ENCODE measurements at places on chromosomes 3 and 15.

GRCh38 chr3:150729682-150730360 lies 26.1 kb upstream of the ERICH6 start:
- DNase-seq = no peak

DNA sequence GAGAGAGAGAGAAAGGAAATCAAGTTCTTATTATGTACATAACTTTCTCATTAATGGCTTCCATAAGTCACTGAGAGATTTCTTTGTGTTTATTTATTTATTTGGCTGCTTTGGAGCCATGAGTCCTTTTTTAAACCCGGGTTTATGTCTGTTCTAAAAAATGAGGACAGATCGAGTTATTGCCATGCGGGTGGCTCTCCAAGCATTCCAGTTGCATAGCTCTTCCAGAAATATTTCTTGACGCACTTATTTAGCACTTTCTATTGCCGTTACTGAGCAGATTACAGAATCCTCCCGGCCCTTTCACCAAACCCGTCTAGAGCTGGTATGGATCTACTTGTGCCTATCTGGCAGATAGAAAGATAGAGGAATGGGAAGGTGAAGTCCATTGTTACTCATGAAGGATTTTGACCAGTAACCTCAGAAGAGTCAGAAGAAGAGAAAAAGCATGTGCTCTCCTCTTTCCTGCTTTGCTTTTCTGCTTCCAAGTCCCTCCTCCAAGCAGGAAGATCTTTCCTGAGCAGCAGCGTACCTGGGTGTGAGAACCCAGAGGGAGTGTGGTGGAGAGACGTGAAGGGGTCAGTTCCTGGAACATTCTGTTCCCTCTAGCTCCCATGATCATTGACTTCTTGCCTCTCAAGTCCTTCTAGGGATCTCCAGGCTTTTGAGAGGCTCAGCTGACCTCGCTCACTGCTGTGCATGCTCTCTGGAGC lies 112.8 kb downstream of the LPP start:
- DNase-seq = no peak

GRCh38 chr15:80031841-80032240 lies 27.6 kb upstream of the ZFAND6 start:
- DNase-seq = peak; percentile 15

DNA sequence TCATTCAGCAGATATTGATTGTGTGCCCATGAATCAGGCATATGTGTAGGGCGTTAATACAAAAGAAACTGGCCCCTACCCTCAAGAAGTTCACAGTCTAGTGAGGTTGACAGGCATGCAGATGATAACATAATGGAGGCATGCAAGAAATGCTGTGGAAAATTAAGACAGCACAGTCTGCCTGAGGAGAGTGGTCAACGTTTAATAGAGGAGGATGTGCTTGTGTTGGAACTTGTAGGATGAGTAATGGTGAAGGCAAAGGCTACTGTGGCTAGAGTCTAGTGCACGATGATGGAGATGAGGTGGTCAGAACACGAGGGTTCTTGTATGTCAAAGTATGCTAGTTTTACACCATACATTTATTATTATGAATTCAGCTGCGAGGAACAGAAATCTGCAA lies 295.7 kb downstream of the SOX2 start:
- DNase-seq = no peak

DNA sequence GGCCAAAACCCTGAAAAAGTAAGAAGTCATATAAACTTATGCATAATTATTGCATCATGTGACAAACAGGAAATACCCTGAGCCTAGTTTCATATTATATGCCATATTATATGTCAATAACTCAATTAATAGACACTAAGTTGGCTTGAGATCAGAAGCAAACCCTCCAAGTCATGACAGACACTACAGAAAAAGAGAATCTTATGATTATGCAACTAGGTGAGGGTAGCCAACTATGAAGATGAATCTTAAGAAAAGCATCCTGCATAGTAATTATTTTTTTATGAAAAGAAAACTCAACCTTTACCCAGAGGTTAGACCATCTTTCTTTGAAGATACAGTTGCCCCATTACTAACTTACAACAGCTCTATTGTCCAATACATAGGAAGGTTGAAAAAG lies 192.4 kb upstream of the VEPH1 start:
- no peak for DNase-seq

DNA sequence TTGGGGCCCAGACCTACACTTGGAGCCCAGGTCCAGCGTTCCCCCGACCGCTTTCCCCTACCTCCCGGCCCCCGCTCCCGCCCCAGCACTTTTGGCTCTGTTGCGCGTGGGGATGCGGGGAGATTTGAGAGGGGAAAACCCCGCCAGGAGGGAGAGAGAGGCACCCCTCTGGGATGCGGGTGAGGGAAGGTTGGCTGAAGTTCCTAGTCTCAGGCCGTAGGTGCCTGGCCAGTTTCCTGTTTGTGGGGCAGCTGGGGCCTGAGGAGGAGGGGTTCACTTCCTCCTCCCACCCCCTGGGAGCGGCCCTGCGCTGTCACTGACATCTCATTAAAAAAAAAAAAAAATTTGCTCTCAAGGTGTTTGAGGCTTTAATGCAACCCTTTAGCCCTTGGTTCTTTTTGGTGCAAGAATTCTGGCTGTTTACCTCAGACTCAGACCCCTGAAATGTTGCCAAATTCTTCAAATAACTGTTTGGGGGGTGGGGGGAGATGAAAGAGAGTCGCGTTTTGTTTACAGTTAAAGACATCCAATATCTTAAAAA lies 2.6 kb downstream of the FAM43A start:
- DNase-seq = peak; percentile 68

- no peak for DNase-seq
Measured at GRCh38 chr3:121481106-121481880, 64.5 kb downstream of the POLQ start.
